Metanephros (tissue), 2 donors: ENCODE measurements at places on chromosomes 5 and 9. TPM values are rescaled to one million over a fixed set of nuclear protein-coding genes. Genes with fewer than 3 reads are reported as not detected.

The IRX1 gene
- 50.3 TPM for total RNA-seq

The LECT2 gene
- not detected for total RNA-seq

The KLF9 gene
- total RNA-seq: 19.7 TPM

The IFT74 gene
- 40.3 TPM for total RNA-seq

The FYB1 gene
- total RNA-seq: 5.5 TPM

The HAPLN1 gene
- total RNA-seq: 1.8 TPM

The NINJ1 gene
- 54.4 TPM for total RNA-seq

The SPINK5 gene
- total RNA-seq: 1.3 TPM

The SOX30 gene
- total RNA-seq: 0.06 TPM

The AK8 gene
- 1.9 TPM for total RNA-seq

The SH3GL2 gene
- 2.9 TPM for total RNA-seq

The CER1 gene
- total RNA-seq: 1.1 TPM

The ADAMTSL2 gene
- 8.9 TPM for total RNA-seq

The DMRTA1 gene
- 1.3 TPM for total RNA-seq

The PCDHB2 gene
- total RNA-seq: 6.2 TPM

The SIT1 gene
- total RNA-seq: 0.41 TPM

The PRRX2 gene
- 2.1 TPM for total RNA-seq

The DAPK1 gene
- total RNA-seq: 80.8 TPM

The TLR4 gene
- 18.2 TPM for total RNA-seq

The STPG3 gene
- total RNA-seq: not detected

The BHMT2 gene
- 31.5 TPM for total RNA-seq

The TEK gene
- 45.7 TPM for total RNA-seq

The ACTBL2 gene
- total RNA-seq: not detected

The DIPK1B gene
- 39.6 TPM for total RNA-seq

The SPATA31C1 gene
- total RNA-seq: 0.18 TPM

The CCDC192 gene
- not detected for total RNA-seq

The ADGRV1 gene
- total RNA-seq: 14.5 TPM

The PFN3 gene
- total RNA-seq: not detected

The OMD gene
- 4.1 TPM for total RNA-seq

The MUSK gene
- total RNA-seq: 2.3 TPM

The BTNL3 gene
- not detected for total RNA-seq

The DMRT2 gene
- total RNA-seq: 7.0 TPM

The REEP5 gene
- total RNA-seq: 46.1 TPM

The FLT4 gene
- 39.1 TPM for total RNA-seq

The PCDHGA3 gene
- 4.8 TPM for total RNA-seq

The ZNF300 gene
- total RNA-seq: 16.3 TPM

The CAVIN4 gene
- total RNA-seq: 38.4 TPM

The FAM78A gene
- 10.6 TPM for total RNA-seq

The SLC36A2 gene
- 6.4 TPM for total RNA-seq

The IL3 gene
- total RNA-seq: not detected

The OR1Q1 gene
- total RNA-seq: not detected

The IFNA13 gene
- total RNA-seq: not detected
